Stimulated activated CD4-positive, alpha-beta T cell treated with anti-CD3 and anti-CD28 coated beads, TNF-alpha, amount 100 ng/mL, for 48 hours (primary cell): ENCODE measurements at places on chromosomes 3 and 15.

DNA sequence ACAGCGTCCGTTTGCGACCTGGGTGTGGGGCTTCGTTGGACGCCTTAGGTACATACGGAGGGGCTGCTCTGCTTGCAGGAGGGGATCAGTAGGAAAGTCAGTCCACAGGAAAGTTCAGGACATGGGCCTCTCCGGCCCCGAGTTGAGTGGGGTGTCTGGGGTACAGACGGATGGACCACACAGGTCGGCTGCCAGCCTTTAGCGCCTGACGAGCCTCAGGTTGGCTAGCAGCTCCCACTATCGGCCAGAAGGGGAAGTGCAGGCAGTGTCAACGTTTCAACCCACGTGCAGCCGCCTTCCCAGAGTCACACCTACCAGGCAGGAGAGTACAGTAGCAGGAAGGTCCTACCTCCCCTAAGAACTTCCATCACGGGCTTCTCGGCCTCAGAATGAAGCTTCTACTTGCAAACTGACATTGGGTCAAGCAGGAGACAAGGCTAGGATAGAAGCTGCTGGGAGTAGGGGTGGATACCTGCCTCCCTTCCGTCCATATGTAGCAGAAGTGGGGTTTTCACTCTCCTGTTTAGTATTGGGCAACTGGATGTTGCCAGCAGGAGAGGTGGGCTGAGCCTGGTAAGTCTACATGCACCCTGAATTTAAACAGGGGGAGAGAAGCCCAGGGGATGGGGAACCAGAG lies 1.8 kb upstream of the SCN5A start:
- DNase-seq, result peak; percentile 55

DNA sequence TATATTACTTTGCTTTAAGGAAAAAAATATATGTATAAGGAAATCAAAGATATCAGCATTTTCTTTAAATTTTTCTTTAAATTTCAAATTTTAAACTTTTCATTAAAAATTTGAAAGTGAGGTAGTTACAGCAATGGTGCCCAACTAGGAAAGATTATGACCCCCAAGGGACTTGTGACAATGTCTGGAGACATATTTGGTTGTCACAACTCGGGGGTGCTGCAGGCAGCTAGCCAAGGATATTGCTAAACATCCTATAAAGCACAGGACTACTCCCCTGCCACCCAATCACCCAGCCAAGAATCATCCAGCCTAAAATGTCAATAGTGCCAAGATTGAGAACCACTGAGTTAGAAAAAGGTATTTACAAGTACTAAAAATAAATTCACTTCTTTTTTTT lies 57.3 kb downstream of the SLC4A7 start:
- DNase-seq, result no peak

GRCh38 chr15:40452296-40453090 lies 11.7 kb downstream of the BAHD1 start:
- no peak for DNase-seq

GRCh38 chr15:88918738-88919137 lies 5.6 kb upstream of the MFGE8 start:
- peak; percentile 54 for DNase-seq

GRCh38 chr15:74920456-74920855 lies 13.8 kb upstream of the FAM219B start:
- no peak for DNase-seq

- peak; percentile 41 for DNase-seq
These were observed 72.9 kb downstream of the CD200 start for GRCh38 chr3:112405845-112406244.

- no peak for DNase-seq
These were observed 385.6 kb downstream of the SHQ1 start for GRCh38 chr3:72462595-72463011.

GRCh38 chr15:73799466-73799865 lies 46.3 kb upstream of the INSYN1 start:
- DNase-seq, result no peak

DNA sequence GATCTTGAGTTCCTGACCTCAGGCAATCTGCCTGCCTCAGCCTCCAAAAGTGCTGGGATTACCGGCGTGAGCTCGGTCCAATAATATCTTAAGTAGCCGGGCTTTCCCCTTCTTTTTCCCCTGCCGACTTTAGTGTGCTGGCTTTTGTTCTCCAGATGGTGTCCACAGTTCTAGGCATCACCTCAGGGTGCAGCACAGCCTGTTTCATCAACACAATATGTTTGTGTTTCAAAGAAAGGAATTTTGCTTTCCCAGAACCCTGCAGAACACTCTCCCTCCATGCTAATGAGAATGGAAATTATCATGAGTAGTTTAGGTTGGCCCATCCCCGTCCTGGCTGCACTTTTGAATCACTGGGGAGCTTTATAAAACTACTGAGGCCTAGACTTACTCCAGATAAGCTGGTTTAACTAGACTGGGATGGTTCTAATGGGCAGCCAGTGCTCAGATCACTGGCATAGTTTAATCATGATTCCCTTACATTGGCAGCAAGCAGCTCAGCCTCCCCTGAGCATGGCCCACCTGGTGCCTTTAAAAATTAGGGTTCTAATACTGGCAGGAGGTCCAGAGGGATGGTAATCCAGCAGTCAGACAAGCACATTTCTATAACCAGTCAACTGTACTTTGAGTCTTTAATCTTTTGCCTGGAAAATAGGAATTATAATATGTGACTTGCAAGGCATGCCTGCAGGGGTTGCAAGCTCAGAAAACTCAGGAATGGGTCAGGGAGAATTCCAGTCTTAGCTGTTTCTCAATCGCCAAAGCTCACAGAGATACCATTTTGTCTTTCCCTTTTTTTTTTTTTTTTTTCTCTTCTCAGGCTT lies 127.6 kb upstream of the RASGRP1 start:
- DNase-seq, result no peak

- DNase-seq, result no peak
These were observed 29.4 kb upstream of the TMEM45A start for GRCh38 chr3:100463002-100463401.

GRCh38 chr3:23129817-23130216 lies 73.3 kb upstream of the UBE2E2 start:
- no peak for DNase-seq

- DNase-seq, result no peak
These were observed 935.2 kb downstream of the TBL1XR1 start for GRCh38 chr3:176262071-176262470.

DNA sequence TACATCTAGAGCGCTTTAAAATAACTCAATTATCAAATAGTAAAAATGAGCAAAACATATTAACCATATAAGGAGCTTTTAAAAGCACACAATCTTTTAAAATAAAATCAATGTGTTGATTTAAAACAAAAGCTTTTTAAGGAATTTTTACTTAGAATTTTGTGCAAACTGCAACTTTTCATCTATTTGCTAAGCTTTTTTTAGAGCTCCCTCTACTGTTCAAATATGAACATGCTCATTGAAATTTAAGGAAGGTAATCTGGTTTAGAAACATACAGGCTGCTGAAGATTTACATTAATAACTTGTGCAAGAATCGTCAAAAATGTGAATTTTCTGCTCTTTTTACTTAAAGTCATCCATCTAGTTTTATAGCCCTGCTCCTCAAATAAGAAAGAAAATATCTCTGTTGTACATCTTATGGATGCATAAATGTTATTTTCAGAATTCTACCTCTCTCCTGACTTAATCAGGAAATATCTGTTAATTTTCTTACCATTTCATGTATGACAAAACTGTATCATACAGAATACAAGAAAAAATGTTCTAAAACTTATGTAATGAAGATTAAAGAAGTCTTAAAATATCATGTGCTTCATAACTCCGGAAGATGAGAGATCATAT lies 469.4 kb upstream of the ROBO2 start:
- DNase-seq, result no peak

DNA sequence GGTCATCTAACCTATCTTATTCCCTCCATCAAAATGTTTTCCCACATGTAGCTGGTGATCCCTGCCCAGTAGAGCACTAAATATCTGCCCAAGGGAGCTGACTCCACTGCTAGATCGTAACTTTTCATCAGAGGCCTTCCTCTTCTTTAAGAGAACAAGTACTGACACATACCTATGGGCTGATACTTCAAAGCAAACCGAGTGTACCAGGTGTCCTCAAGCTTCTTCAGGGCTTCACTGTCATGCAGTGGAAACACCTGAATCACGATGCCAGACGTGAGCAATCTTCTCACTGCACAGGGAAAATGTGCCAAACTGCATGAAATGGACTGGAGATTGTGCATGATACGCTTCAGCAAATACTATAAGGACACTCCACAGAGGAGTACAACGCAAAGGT lies 41.6 kb downstream of the ANO10 start:
- no peak for DNase-seq

GRCh38 chr3:171142985-171143384 lies 116.5 kb upstream of the SLC2A2 start:
- no peak for DNase-seq

DNA sequence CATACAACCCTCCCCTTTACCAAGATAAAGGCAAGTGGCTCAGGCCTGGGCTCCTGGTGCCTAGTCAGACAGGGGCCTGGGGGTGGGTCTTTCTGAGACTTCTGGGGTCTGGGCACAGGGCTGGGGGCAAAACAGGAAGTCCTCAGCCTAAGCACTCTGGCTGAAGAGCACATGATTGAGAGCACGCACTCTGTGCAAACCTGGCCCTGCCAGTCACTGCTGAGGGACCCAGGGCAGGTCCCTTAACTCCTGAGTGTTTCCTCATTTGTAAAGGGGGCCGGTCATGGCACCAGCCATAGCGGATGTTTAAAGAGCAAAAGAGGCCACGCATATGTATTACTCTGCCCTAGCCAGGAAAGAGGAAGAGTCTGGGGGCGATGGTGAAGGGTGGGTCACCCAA lies 16.0 kb downstream of the TKT start:
- DNase-seq, result no peak

- DNase-seq, result no peak
These were observed 87.4 kb downstream of the NUP210 start for GRCh38 chr3:13332740-13333139.

DNA sequence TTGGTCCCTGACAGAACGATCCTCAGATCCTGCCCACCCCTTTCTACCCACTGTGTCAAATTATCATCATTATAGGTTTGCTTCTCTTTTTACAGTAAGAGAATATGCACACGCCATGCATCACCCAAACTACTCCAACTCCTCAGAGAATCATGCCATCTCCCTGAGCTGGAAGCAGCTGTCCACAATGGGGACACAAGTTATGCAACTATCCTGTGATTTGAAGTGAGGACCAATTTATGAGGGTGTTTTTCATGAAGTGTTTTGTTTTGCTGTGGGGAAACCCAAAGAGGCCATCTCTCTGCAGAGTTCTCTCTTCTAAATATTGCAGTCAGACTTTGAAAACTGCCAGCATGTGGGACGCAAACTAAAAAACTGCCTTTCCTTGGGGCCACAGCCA lies 35.8 kb upstream of the TNFSF10 start:
- DNase-seq, result no peak
